Effector CD4-positive, alpha-beta T cell (primary cell): ENCODE measurements at places on chromosomes 6 and 20.

- DNase-seq = peak; percentile 26
Observed at GRCh38 chr20:51800060-51800871, 2.1 kb downstream of the SALL4 start.

- peak; percentile 55 for DNase-seq
Observed at GRCh38 chr6:169654598-169655391, 47.0 kb downstream of the WDR27 start.

GRCh38 chr6:169799474-169799926 lies 48.1 kb downstream of the ERMARD start:
- DNase-seq = no peak

DNA sequence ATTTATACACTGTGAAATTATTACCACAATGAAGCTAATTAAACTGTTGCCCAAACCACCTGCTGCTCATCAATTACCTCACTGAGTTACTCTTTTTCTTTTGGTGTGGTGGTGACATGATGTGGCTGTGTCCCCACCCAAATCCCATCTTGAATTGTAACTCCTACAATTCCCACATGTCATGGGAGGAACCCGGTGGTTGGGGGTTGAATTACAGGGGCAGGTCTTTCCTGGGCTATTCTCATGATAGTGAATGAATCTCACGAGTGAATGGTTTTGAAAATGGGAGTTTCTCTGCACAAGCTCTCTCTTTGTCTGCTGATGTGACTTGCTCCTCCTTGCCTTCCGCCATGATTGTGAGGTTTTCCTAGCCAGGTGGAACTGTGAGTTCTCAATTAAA lies 145.0 kb downstream of the LRRC1 start:
- no peak for DNase-seq

DNA sequence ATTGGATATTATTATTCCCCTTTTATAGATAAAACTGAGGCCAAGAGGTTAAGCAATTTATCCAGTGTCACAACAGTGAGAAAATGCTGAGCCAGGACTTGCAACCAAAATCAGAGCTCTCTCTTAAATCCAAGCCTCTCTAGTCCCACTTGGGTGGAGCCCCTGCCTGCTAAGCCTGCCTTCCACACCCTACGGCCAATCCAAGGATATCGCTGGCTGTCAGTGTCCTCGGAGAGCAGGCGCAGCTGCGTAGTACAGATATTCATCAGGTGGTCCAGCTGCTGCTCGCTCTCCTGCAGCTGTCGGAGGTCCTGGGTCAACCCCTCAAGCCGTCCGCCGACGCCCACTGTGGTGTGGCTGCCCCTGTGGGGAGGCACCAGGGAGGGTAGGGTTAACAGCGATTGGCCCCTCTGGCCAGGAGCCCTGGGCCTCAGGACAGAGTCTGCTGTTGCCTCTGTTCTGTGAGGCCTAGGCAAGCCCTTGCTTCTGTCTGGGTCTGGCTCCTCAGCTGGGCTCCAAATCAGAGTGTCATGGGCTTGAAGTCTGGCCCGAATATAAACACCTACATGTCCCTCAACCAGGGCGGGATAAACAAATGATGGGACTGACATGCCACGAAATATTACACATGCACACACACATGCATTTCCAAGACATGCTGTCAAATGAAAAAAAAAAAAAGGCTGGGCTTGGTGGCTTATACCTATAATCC lies 3.9 kb upstream of the NECAB3 start:
- no peak for DNase-seq

GRCh38 chr20:44585057-44585963 lies 2.9 kb downstream of the PKIG start:
- DNase-seq = no peak

DNA sequence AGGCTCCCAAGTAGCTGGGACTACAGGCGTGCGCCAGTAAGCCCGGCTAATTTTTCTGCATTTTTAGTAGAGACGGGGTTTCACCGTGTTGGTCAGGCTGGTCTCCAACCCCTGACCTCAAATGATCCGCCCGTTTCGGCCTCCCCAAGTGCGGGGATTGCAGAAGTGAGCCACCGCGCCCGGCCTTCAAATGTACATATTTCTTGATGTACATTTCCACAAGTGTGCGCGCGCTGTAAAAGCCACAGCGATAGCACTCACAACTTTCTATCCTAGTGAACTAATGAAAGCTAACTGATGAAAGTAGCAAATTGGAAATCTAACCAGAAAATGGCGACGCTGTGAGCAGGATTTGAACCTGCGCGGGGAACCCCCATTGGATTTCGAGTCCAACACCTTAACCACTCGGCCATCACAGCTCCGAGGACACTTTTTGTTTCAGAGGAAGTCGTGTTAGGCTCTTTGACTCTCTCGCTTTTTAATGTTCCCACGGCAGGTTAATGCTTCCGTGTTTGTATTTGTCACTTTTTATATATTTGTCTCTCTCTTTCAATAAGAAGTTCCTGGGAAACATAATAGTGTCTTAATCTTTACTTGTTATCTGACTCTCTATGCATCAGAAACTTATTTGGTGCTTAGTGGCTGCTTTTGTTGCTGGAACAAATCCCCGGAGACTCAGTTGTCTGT lies 199.4 kb upstream of the ZNF184 start:
- DNase-seq = no peak

- no peak for DNase-seq
Observed at GRCh38 chr6:170226647-170227046, 64.2 kb downstream of the DLL1 start.

DNA sequence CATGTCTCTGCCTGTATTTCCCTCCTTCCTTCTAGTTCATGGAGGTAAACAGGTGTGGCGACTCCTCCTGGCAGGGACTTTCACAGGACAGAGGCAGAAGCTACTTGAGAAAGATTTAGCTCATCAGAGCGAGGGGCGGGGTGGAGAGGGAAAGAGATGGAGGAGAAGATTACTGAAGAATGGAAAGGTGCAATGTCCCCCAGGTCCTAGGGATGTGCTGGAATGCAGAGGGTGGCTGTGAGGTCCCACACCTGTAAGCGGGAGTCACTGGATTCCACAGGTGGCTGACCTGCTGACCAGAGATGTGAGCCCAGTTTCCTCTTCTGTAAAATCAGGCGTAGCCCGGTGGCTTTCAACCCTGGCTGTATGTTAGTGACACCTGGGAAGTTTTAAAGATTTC lies 199.2 kb upstream of the SULF2 start:
- no peak for DNase-seq

- DNase-seq = no peak
Observed at GRCh38 chr6:22631091-22631490, 61.7 kb downstream of the HDGFL1 start.

DNA sequence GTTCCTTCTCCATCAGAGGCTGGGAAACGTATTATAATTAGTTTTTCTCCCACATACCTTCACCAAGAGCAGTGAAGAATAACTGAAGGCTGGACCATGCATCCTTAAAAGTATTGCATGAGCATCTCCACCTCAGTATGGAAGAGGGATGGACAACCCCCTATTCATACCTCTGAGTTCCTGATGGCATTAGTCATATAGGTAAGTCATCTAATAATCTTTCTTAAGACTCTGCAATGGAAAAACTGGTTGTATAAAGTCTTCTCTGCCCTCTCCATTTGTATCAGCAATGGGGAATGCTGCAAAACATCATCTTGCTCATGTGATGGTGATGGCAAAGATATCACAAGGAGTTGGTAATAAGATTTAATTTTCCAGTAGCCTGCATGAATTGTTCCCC lies 24.5 kb downstream of the PGM3 start:
- no peak for DNase-seq

DNA sequence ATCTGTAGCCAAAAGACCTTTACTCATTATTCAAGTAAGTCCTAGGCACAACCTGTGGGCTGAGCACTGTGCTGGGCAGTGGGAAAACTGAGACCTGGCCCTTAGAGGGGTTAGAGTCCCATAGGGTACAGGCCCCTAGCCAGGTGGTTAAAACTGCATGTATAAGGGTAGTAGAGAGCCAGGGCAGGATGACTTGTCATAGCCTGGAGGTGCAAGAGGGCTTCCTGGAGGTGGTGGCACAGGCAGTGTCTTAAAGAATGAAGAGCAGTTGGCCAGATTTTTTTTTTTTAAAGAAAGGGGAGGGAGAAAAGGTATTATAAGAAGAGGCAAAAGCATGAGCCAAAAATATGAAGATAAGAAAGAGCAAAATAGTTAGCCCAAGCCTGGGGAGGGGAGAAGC lies 176.6 kb upstream of the KCNK16 start:
- no peak for DNase-seq

DNA sequence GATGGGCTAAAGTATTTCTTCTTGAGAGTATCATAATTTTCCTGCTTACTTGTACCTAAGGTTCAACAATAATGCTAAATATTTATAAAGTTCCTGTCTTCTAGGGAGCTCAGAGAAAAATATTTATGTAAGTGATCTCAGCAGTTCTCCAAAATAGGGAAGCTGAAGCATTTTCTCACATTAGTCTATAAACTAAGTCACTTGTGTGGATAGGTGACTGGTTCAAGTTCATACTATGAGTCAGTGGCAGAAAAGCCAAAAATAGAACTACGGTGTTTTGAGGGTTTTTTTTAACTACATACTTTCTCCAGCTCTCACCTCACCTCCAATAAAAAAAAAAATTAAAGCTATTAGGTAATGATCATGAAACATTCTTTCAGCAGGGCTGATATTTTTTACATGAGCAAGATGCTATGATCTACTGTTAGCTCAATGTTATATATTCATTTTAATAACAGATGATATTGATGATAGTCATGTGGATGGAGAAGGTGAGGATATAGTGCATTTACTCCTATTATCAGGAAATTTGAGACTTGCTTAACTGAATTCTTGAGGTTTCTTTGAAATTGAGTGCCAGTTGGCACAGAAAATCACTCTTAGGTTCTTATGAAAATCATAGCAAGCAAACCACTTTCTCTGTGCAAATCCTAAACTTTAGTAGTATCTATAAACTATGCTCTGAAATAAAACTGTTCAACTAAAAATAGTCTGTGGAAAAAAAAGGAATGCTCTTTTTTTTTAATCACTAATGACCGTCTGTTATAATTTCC lies 4.1 kb upstream of the MOXD1 start:
- no peak for DNase-seq

DNA sequence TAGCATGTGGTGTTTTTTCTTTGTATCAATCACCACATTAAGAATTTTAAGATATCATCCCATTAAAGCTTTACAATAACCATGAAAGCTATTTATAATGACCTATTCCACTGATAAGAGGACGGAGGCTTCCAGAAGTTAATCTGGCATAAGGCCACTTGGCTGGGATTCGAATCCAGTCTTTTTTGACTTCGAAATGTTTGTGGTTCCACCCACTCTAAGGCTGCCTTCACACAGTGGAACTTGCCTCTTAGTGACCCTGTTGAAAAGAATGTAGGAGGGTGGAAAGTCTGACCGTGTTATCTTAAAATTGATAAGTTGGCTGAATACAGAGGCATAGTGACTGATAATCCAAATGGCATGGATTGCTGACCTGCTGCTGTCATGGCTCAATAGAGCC lies 959.7 kb downstream of the KIF16B start:
- no peak for DNase-seq

GRCh38 chr20:24806705-24807676 lies 142.1 kb upstream of the CST7 start:
- no peak for DNase-seq

DNA sequence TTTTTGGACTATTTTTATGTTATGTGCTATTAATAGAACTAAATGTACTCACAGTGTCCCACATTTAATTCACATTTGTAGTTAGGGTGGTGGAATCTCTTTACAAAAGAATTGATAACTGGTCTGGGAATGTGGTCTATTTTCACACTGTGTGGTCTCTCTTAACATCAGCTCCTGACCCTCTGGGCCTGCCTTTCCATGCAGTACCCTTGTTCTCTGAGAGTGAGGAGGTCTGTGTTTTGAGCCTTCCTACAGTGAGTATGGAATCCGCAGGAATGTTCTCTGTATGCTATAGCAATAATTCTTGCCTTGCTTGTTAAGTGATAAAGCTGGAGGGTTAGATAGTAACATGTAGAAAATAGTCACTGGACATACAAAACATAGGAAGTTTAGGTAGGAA lies 717.3 kb upstream of the POU3F2 start:
- DNase-seq = no peak

DNA sequence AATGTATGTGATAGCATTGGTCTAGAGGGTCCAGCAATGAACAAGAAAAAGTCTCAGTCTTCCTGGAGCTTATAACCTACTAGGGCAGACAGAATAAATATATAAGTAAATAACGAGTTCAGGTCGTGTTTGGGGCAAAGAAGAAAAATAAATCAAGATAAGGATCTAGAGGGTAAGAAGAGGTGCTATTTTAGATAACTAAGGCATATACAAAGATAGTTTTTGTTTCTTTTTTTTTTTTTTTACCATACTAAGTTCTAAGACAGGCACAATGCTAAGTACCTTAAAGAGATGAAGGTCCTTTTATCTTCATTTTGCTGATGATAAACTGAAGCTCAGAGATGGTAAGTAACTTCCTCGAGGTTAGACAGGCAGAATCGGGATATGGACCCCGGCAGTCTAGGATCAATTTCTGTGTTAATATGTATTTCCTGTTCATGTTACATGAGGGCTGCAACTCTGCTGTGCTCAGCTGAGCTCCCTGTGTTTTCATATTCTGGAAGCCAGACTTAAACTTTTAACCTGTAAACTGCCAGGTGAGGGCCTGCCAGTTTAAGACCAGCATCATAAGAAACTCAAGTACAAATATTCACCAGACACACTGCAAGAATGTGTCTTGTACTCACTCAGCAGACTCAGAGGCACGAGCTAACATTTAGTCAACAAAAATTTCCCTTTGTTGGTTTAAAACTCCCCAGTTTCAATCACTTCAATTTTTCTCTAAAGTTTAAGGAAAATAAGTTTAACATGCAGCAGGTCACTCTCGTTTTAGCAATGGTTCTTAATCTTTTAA lies 23.3 kb downstream of the SESN1 start:
- no peak for DNase-seq

GRCh38 chr20:53434662-53435061 lies 159.0 kb downstream of the ZNF217 start:
- DNase-seq = no peak

- DNase-seq = no peak
Observed at GRCh38 chr6:6891949-6892461, 215.8 kb upstream of the RREB1 start.

DNA sequence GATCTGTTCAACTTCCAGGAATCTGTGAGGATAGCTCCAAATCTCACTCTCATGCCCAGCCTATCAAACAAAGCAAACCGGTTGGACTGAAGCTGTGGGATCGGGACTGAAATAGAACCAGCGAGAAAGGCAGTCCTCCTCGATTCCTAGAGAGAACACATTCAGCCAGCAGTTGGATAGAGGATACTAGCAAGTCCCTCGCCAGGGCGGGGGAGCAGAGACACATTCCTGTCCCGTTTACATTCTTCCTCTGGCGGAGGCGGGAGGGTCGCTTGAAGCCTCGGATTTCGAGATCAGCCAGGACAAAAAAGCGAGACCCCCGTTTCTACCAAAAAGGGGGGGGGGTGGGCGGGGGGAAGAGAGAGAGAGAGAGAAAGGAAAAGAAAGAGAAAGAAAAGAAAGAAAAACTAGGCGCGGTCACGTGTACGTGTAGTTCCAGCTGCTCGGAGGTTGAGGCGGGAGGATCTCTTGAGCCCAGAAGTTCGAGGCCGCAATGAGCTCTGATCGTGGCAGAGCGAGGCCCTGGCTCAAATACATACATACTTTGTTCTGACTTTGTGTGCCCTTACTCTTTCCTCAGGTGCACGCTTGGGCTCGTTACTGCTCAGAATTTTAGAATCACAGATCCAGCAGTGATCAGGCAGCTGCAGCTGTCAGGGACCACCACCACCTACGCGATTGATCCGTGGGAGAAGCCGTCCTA lies 19.5 kb downstream of the ZNF311 start:
- no peak for DNase-seq

- DNase-seq = no peak
Observed at GRCh38 chr6:50848989-50849795, 30.5 kb downstream of the TFAP2B start.

GRCh38 chr20:37295001-37295400 lies 5.5 kb downstream of the MANBAL start:
- DNase-seq = no peak

GRCh38 chr20:41228858-41229257 lies 88.7 kb downstream of the ZHX3 start:
- no peak for DNase-seq
